Neural crest cell (in vitro differentiated cells): ENCODE measurements at places on chromosomes 16 and 17. TPM values are rescaled to one million over a fixed set of nuclear protein-coding genes. Genes with fewer than 3 reads are reported as not detected.

The SHISA6 gene
- 1.2 and 1.4 TPM in 2 replicates for total RNA-seq

The TBC1D3I gene
- 0.71 and 0.96 TPM in 2 replicates for total RNA-seq

The NAGS gene
- total RNA-seq, result 0.93 and 1.1 TPM in 2 replicates

The MARVELD3 gene
- total RNA-seq, result not detected in 2 replicates

- DNase-seq, result no peak
Observed at GRCh38 chr17:7293159-7293558, 1.3 kb downstream of the YBX2 start.

DNA sequence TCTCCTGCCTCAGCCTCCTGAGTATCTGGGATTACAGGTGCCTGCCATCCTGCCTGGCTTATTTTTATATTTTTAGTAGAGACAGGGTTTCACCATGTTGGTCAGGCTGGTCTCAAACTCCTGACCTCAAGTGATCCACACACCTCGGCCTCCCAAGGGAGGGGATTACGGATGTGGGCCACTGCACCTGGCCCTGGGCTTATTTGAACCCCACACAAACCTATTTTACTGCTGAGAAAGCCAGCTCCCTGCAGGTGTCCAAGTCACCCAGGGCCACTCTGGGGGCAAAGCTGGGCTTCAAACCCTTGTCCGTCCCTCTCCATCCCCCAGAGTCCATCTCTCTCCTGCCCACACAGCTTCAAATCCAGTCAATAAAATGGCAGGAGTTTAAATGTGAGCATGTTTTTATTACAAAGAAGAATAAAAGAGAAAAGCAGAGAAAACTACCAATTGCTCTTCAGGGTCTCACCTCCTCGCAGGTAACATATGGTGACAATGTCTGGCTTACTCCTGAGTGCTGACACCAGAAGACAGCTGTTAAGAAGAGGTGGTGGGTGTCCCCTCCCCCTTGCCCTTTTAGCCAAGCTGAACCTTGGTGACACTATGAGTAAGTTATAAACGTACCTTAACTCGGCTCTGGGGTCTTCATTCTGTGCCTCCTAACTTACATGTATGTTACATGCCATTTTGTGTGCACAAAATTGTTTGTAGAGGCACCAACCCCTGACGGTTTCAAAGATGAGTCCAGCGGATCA lies 45.4 kb downstream of the LAT start:
- DNase-seq, result no peak

GRCh38 chr16:3038256-3038655 lies 1.5 kb upstream of the BICDL2 start:
- no peak for DNase-seq

- DNase-seq, result no peak
Observed at GRCh38 chr16:14354561-14355351, 275.3 kb downstream of the PARN start.

GRCh38 chr17:9976283-9977179 lies 71.5 kb upstream of the RCVRN start:
- DNase-seq, result no peak

GRCh38 chr17:18043491-18043890 lies 4.3 kb downstream of the GID4 start:
- DNase-seq, result no peak

- no peak for DNase-seq
Observed at GRCh38 chr17:16974569-16975276, 2.8 kb upstream of the TNFRSF13B start.

GRCh38 chr17:10956821-10957220 lies 118.9 kb upstream of the PIRT start:
- no peak for DNase-seq

GRCh38 chr17:16352667-16353316 lies 477 bp downstream of the CENPV start:
- DNase-seq, result peak; percentile 66

- DNase-seq, result no peak
Observed at GRCh38 chr16:76278980-76279379, 1.8 kb downstream of the CNTNAP4 start.

- DNase-seq, result no peak
Observed at GRCh38 chr17:38857271-38857670, 3.8 kb upstream of the RPL23 start.

- DNase-seq, result no peak
Observed at GRCh38 chr17:59202320-59202719, 7.5 kb upstream of the SMG8 start.

DNA sequence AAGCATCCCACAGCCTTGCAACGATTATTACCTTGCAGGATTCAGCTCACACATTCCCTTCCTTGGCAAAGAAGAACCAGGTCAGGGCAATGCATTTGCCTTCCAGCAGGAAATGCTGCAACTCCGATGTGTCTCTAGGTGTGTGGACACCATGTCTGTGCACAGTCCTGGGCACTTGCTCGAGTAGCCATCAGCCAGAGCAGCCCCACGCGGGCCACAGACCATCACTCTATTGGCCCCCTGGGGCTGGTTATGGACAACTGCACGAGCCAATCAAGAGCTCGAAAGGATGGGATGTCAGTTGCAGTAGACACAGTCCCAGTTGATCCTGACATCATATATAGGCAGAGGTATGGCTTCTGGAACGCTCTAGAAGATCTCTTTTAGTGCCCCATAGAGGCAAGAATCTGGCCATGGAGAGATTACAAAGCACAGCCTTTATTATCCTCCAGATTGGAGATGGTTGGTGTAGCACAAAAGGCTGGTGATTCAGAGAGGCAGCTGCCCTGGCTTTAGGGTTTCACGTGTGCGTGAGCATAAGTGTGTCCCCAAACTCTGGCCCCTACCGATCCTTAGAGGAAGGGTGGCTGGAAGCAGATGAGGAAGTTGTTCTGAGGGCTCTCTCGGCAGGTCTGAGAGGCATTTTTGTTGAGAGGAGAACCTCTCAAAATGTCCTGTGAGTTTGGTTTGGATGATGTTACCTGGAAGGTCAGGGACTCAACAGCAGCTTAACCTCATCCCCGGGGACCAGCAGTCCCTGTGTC lies 403.8 kb downstream of the SEC14L1 start:
- DNase-seq, result no peak

- no peak for DNase-seq
Observed at GRCh38 chr17:21171970-21172510, 41.9 kb downstream of the TMEM11 start.

- DNase-seq, result no peak
Observed at GRCh38 chr17:30519707-30520106, 42.5 kb downstream of the GOSR1 start.
